ENCODE measurements at places on chromosomes 4 and X.

DNA sequence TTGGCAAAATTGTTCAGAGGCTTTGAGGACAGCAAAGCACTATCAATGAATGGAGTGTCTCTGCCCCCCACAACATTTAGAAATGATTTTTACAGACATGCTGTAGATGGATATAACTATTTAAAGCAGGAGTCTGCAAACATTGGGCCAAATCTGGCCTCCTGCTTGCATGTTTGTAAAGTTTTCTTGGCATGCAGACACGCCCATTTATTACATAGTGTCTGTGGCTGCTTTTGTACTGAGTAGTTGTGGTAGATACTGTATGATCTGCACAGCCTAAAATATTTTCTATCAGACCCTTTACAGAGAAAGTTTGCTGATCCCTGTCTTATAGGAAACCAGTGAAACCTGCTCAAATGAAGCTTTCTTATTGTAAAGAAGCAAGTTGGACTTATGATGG, 45.5 kb upstream of the PHEX start:
- DNase-seq = no peak
- H3K4me3 ChIP-seq = no peak overlapping the region
- no peaks in the 10 kb centered on the region for H3K27me3 ChIP-seq
- H3K36me3 ChIP-seq = no peaks in the 10 kb centered on the region

- no peak overlapping the region for H3K27ac ChIP-seq
- peaks cover 21% of the 10 kb centered on the region for H3K27me3 ChIP-seq
- peaks cover 1% of the 10 kb centered on the region for H3K36me3 ChIP-seq
- no peak overlapping the region for H3K4me3 ChIP-seq
- peaks cover 6% of the 10 kb centered on the region for H3K4me1 ChIP-seq
- no peak for DNase-seq
Observed at GRCh38 chr4:16294455-16294854, 68.2 kb upstream of the TAPT1 start.

DNA sequence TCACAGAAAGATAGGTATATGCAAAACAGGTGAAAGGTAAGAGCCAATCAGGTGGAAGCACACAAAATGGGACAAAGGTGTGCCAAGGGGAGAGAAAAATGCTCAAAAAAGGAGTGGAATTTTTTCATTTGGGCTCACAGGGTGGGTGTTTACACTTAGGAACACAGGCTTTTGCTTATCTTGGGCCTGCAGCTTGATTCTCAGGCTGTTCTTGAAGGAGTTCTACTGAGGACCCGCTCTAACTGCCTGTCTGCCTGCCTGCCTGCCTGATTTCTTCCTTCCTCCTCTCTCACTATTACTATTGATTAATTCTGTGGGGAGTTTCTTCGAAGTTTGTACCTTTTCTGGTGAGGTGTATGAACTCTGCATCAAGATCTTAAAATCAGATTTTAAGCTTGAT, 120.3 kb upstream of the CTSO start:
- H3K27me3 ChIP-seq = no peaks in the 10 kb centered on the region
- H3K27ac ChIP-seq = no peak overlapping the region
- DNase-seq = no peak
- H3K4me1 ChIP-seq = no peaks in the 10 kb centered on the region

GRCh38 chr4:77893451-77893850, 30.8 kb downstream of the MRPL1 start:
- H3K27me3 ChIP-seq = no peaks in the 10 kb centered on the region
- no peak for DNase-seq
- H3K27ac ChIP-seq = no peak overlapping the region
- H3K4me1 ChIP-seq = peaks cover 14% of the 10 kb centered on the region
- no peak overlapping the region for H3K4me3 ChIP-seq
- H3K36me3 ChIP-seq = peaks cover 29% of the 10 kb centered on the region

DNA sequence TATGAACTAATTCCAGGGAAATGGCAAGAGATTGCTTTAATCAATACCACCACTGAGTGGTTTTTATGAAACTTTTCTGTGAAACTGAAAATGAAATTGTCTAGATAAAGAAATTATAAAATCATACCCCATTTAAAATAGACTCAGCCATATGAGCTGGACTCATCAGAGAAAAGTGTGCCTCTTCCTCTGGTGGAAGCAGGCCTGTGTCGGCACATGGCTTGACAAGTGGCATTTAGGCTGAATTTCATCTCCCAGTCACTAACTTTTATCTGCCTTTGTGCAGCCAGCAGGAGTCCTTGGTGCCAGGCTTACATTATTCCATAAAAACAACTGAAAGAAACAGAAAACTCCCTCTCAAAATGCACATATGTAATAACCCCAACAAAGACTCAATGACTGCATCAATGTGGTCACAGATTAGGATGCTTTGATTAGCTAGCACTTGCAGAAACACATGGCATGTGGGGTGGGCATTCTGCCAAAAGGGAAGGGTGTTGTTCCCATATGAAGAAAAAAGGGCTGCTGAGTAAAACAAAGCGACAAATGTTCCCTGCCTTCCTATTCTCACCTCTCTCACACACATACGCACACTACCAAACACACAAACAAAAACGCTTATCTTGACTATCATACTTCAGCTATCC, 232.3 kb downstream of the PABPC4L start:
- no peak overlapping the region for H3K27ac ChIP-seq
- H3K4me3 ChIP-seq = no peak overlapping the region
- H3K4me1 ChIP-seq = no peaks in the 10 kb centered on the region
- H3K36me3 ChIP-seq = no peaks in the 10 kb centered on the region
- no peaks in the 10 kb centered on the region for H3K27me3 ChIP-seq

DNA sequence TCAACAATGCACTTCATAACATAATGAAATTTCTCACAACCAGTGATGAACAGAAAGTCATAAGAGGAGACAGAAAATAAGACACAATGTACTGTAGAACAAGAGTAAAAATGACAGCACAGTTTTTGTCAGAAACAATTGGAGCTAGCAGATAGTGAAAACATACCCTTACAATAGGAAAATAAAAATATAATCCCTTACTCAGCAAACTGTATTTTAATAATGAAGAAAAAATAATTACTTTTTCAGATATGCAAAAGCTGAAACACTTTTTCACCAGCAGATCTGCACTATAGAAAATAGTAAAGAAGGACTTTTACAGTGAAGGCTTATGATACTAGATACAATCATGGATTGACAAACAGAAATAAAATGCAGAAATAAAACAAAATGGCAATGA, 126.3 kb downstream of the TRAM1L1 start:
- H3K4me3 ChIP-seq = no peak overlapping the region
- H3K27me3 ChIP-seq = no peaks in the 10 kb centered on the region
- H3K27ac ChIP-seq = no peak overlapping the region
- DNase-seq = no peak
- no peaks in the 10 kb centered on the region for H3K36me3 ChIP-seq

DNA sequence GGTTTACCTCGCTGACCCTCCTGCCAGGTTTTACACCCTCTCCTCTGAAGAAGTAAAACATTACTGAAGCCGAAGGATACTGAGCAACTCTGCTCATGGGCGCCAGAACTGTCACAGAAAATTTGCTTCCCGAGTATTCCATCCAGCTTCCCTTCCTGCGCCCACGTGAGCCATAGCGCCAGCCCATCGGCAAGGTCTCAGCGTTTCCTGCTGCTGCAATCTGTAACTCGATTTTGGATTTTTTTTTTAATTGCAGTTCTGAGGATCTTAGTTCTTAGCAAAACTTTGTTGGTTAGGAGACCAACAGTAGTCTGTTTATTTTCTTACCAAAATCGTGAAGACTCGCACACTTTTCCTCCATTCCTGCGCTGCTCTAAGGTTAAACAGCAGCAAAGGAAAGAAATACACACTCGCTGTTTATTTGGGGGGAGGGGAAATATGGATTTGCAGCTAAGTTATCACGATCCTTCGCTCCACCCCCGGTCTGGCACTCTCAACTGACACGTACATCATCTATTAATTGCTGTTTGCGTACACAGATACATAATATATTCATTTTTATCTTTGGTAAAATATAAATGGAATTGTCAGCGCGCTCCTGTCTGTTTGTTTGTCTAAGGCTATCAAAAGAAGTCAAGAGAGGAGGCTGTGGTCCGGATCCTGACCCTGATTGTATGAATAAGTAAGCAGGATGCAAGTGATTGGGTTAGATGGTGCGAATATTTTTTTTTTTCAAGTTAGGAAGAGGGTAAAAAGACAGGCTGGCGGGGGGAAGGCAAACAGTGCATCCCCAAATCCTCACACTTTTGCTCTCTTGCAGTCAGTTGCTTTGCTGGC, at the start of gene TLL1:
Gene TLL1 (plus strand): TSS at position 777 of the 837 bp plus-strand sequence. CDS start 668 bp downstream, outside the sequence.
- no peaks in the 10 kb centered on the region for H3K36me3 ChIP-seq
- peaks cover 8% of the 10 kb centered on the region for H3K4me1 ChIP-seq
- peak within 1 kb of the TSS; percentile 48 for H3K4me3 ChIP-seq
- H3K27me3 ChIP-seq = peaks cover 38% of the 10 kb centered on the region

- H3K27ac ChIP-seq = no peak overlapping the region
- DNase-seq = no peak
- no peaks in the 10 kb centered on the region for H3K36me3 ChIP-seq
- H3K4me3 ChIP-seq = no peak overlapping the region
Observed at GRCh38 chrX:49656533-49656932, 39.3 kb downstream of the PAGE1 start.
